ENCODE measurements at places on chromosomes 12 and 14. TPM values are rescaled to one million over a fixed set of nuclear protein-coding genes. Genes with fewer than 3 reads are reported as not detected.

The GALNT16 gene
- 10.7 TPM for total RNA-seq

The POTEG gene
- not detected for total RNA-seq

The DPPA3 gene
- not detected for total RNA-seq

The EIF2S1 gene
- total RNA-seq = 90.0 TPM

The OR4K15 gene
- not detected for total RNA-seq

The GNG2 gene
- 36.8 TPM for total RNA-seq

The SMIM41 gene
- 0.13 TPM for total RNA-seq

The LRTM2 gene
- total RNA-seq = 0.58 TPM

The FOXN4 gene
- total RNA-seq = 0.04 TPM

The CLEC4D gene
- not detected for total RNA-seq

The AP5M1 gene
- 22.9 TPM for total RNA-seq

The BMP4 gene
- total RNA-seq = 16.4 TPM

The TSPAN11 gene
- total RNA-seq = 9.1 TPM

The PDE3A gene
- total RNA-seq = 11.3 TPM

The MYH6 gene
- 0.66 TPM for total RNA-seq

The GLIPR1L1 gene
- total RNA-seq = not detected

The SERPINA12 gene
- total RNA-seq = not detected

The KRT75 gene
- not detected for total RNA-seq

The PIWIL1 gene
- 0.13 TPM for total RNA-seq

The ZBTB25 gene
- 6.1 TPM for total RNA-seq

The AGAP2 gene
- 3.2 TPM for total RNA-seq

The TEX52 gene
- total RNA-seq = not detected

The C12orf56 gene
- total RNA-seq = 0.80 TPM

The PIANP gene
- total RNA-seq = 0.49 TPM

The HOXC4 gene
- 10.1 TPM for total RNA-seq

The CATSPERB gene
- total RNA-seq = 0.80 TPM

The SMCO2 gene
- total RNA-seq = not detected

The CLIP1 gene
- 19.8 TPM for total RNA-seq

The NOS1 gene
- 0.18 TPM for total RNA-seq

The B3GNT4 gene
- 0.04 TPM for total RNA-seq

The WIF1 gene
- 12.8 TPM for total RNA-seq

The TMEM132C gene
- 0.89 TPM for total RNA-seq

The TMCC3 gene
- 16.3 TPM for total RNA-seq

The FAM181A gene
- not detected for total RNA-seq

The ACOT4 gene
- 0.31 TPM for total RNA-seq

The KERA gene
- 223 TPM for total RNA-seq

The KLRG1 gene
- total RNA-seq = 2.7 TPM

The TEX22 gene
- total RNA-seq = 0.49 TPM

The NGB gene
- not detected for total RNA-seq

The MMP14 gene
- total RNA-seq = 232 TPM

The RASSF9 gene
- total RNA-seq = 2.3 TPM

The ZNF605 gene
- 14.9 TPM for total RNA-seq

The FAIM2 gene
- total RNA-seq = 3.6 TPM

The SIX6 gene
- not detected for total RNA-seq

All from muscle of leg (tissue), 16 donors.